Cerebellar cortex (tissue), 1 donor: ENCODE measurements at places on chromosomes 13 and 19.

- DNase-seq = no peak
These were observed 806 bp upstream of the ZNF837 start for GRCh38 chr19:58381460-58382212.

DNA sequence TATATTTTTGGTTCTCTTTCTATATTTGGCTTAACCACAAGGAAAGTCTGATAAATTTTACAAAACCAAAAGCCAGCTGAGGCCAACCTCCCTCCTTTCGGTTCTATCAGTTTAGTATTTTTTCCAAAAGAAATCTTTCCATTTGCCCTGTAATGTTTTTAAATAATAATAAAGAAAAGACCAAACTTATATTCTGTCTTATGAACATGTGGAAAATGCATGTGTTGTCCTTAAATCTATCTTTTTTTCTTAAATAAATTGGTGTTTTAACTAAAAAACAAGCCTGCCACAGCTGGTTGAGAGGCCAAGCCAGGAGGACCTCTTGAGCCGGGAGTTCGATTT is 113.6 kb downstream of the SACS start:
- no peak for DNase-seq

- DNase-seq = no peak
These were observed 9.6 kb upstream of the LATS2 start for GRCh38 chr13:21071015-21071414.

- no peak for DNase-seq
These were observed 25.0 kb upstream of the C1QTNF9B start for GRCh38 chr13:23922005-23922932.

GRCh38 chr13:100673376-100673712 is 1.3 kb downstream of the TMTC4 start:
- no peak for DNase-seq

DNA sequence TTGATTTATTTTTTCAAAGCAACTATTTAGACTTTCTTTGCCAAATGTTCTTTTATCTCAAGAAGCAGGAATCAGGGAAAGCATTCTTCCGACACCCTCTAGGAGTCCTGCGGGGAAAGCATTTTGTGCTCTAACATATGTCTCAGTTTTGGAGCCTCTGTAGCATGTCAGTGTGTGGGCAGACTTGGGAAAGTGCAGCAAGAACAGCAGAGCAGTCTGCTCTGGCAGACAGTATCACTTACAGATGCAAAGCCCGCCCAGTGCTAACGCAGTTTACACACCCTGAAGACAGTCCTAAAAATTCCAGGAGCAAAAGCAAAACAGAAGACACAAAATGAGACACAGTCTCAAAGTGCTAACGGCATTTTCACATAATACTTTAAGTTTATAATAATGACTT is 393.5 kb downstream of the KLF12 start:
- DNase-seq = peak; percentile 11

DNA sequence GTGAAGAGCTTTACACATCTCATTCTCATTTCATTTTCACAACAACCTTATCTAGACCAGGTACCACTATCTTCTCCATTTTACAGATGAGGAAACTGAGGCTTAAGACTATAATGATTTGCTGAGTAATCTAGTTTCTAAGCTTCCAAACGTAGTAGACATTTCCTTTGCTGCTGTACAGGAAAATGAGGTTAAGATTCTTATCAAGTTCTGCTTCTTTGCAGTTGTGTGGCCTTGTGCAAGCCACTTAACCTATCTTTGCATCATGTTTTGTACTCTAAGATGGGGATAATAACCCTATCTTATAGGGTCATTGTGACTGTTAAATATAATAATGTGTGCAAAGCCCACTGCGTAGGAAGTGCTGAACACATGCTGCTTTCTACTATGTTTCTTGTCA is 307.9 kb downstream of the HS6ST3 start:
- DNase-seq = no peak

DNA sequence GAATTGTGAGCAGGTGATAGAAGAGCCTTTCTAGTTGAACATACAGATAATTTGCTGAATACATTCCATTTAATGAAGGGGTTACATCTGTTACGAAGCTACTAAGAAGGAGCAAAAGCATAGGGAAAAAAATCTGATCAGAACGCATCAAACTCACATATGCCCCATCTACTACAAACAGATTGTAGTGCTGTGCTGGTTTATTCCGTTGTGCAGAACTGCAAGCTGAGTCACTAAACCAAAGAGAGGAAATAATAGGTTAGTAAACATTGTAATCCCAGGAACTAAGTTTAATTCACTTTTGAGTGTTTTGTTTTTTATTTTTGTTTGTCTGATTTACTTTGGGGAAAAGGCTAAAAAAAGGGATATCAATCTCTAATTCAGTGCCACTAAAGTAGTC is 136.3 kb downstream of the CDK8 start:
- no peak for DNase-seq

GRCh38 chr13:98959291-98959690 is 18.6 kb downstream of the DOCK9 start:
- no peak for DNase-seq

- no peak for DNase-seq
These were observed 23.2 kb upstream of the CRTC1 start for GRCh38 chr19:18660051-18660910.

DNA sequence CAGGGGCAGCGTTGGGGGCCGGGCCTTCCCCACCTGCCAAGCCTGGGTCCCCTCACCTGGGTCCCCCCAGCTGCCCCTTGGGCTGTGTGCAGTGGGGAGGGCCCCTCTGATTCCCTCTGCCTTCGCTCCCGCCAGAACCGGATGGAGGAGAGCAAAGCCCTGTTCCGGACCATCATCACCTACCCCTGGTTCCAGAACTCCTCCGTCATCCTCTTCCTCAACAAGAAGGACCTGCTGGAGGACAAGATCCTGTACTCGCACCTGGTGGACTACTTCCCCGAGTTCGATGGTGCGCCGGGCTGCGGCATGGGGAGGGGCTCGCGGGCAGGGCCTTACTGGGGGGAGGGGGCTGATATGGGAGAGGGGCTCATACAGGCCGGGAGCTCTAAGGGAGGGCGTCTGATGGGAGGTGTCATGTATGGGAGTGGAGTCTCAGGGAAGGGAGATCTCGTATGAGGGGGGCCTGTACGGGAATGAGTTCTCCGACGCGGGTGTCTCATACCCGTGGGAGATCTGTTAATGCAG is 16.7 kb upstream of the GNA15 start:
- no peak for DNase-seq

- no peak for DNase-seq
These were observed 101.1 kb upstream of the FRY start for GRCh38 chr13:31930490-31930889.

GRCh38 chr19:52227196-52227940 is 37.5 kb downstream of the PPP2R1A start:
- DNase-seq = no peak

GRCh38 chr13:46386392-46387063 is 524 bp downstream of the RUBCNL start:
- DNase-seq = no peak

- DNase-seq = no peak
These were observed 32.4 kb downstream of the GJA3 start for GRCh38 chr13:20128459-20128931.

- no peak for DNase-seq
These were observed 146.5 kb upstream of the SOX21 start for GRCh38 chr13:94858856-94859255.

DNA sequence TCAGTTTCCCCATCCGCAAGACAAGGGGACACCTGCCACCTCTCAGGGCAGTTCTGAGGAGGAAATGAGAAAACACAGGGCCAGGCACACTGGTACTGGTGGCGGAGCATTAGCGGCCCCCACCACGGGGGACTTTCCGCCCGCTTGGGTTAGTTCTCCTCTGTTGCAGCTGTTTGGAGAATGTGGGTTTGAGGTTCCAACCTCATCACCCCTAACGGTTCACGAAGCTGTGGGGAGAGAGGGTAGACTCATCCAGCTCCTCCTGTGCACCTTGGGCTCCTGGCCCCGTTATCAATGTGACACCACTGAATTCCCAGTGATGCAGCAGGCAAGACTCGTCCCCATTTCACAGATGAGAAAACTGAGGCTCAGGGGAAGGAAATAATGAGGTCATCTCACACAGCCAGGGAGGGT is 10.3 kb downstream of the PTPRS start:
- DNase-seq = no peak

DNA sequence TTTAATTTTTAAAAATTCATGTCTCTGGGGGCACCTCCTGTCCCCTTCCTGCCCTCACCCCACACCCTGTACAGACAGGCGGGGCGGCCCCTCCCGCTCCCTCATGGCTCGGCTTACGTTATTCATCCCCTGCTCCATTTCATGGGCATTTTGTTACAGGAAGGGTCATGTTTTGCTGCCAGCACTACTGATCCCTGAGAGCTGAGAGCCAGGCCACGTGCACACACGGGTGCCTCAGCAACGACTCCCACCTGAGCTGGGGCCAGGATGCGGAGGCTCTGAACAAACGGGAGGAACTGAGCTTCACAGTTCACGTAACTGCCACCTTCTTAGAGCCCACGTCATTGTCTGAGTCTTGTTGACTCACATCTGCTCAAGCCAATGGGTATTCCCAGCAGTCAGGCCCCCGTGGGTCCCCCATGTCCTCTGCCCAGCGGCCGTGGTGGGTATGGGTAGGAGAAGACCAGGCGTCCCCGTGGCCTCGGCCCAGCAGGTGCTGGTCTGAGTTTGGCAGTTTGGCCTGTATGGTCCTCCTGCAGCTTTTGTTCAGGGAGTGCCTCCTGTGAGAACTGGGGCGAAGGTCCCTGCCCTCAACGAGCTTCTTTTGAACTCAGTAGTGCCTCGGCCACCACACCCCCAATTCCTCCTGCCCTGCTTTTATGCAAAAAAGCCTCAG is 16.4 kb upstream of the TMEM255B start:
- no peak for DNase-seq

GRCh38 chr19:55246462-55247451 is 12.1 kb downstream of the PPP6R1 start:
- DNase-seq = no peak
